ENCODE measurements at places on chromosomes 12 and 14.

DNA sequence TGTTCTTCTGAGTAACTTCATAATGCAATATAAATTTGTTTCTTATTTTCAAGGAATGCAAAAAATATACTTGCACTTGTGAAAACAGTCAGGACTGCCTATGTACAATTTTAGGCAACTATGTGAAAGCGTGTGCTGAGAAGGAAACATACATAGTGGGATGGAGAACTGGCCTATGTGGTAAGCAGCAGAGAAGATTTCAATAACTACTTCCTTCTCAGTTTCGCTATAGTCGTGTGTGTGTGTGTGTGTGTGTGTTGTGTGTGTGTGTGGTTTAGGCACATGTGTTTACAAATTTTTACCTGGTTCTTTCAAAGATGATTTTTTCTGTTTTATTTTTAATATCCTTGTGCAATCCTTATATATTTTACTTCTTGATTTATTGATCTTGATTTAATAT is 211.8 kb downstream of the LRRK2 start:
- DNase-seq = no peak

- peak; percentile 44 for DNase-seq
These were observed 89.8 kb downstream of the FAR2 start for GRCh38 chr12:29238822-29239291.

DNA sequence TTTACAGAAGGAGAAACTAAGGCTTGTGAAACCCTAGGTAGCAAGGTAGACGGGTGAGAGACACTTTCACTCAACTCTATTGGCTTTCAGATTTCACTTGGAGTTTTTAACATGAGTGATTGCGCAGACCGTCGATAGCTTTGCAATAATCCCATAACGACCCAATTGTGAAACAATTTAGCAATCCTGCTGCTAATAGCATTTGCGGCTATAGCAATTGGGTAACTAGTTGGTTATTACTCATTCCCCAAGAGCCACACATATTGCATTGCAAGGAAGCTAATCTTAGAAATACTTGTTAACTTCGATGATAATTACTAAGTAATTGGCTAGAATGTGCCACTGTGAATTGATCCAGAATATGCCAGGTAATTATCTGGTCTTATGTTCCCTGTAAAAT is 159.9 kb upstream of the NOS1 start:
- peak; percentile 83 for DNase-seq

DNA sequence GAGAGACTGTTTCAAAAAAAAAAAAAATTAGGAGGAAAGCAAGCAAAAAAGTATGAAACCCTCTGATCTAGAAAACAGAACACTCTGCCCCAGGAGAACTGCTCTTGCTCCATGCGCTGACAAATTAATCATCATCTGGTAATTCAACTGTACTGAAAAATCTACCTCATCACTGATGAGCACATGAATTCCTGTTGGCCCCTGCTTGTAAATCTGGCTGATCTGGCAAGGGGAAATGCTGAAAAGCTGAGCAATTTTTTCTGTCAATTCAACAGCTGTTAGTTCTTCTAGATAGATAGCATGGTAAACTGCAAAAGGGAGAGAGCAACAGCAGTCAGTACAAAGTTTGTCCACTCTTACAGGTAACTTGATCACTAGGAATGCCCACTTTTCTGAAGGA is 15.2 kb upstream of the CSRNP2 start:
- DNase-seq = no peak

DNA sequence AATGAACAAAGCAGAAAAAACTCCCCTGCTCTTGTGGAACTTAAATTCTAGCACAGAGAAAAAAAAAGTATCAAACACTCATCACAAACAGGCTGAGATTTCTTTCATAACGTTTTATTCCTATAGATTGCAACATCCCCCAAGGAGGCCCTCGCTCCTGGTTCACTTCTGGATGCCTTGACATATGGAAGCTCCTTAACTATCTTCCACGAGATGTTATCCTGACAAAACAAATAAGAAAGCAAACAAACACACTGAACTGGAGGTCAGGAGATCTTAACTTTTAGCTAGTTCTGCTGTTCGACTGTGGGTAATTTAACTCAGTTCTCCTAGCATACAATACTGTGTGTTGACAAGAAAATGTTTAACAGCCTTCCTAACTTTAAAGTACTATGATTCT is 104.8 kb downstream of the ETV6 start:
- DNase-seq = no peak

- no peak for DNase-seq
These were observed 20.0 kb upstream of the KITLG start for GRCh38 chr12:88600272-88600671.

GRCh38 chr12:11875414-11875935 is 195.3 kb upstream of the BCL2L14 start:
- no peak for DNase-seq

DNA sequence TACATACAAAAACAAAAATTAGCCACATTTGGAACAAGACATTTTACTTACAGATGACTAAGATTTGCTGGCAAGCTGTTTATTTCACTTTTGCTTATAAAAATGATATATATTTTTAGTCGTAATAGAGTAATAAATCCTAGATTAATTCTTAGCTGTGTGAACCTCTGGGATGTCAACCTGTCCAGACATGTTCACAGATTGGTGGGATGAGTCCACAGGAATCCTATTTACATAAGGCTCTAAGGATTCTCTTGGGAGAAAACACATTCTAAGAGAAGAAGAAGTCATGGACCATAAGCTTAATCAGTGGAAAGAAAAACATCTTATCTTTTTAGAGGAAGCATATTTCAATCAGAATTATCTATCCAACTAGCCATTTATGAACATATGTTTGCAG is 797.4 kb downstream of the C12orf50 start:
- DNase-seq = no peak

- DNase-seq = no peak
These were observed 78.8 kb upstream of the PDE3A start for GRCh38 chr12:20289520-20289919.

DNA sequence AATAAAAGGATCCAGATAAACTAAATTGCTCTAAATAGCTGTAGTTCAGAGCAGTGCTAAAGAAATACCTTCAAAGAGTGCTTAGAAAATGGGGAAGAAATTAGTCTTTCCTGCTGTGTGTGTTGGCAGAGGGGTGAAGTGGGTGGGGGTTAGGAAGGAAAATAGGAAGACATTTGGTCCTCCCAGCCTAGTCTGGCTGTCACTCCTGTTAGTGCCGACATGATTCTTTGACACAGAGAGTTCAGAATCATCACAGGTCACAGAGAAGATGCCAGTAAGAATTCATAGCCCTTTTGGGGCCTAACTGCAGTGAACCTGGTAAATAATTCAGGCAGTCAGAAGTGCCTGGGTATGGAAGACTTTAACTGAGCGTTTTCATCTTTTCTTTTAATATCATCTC is 74.8 kb downstream of the FLRT2 start:
- DNase-seq = peak; percentile 29

DNA sequence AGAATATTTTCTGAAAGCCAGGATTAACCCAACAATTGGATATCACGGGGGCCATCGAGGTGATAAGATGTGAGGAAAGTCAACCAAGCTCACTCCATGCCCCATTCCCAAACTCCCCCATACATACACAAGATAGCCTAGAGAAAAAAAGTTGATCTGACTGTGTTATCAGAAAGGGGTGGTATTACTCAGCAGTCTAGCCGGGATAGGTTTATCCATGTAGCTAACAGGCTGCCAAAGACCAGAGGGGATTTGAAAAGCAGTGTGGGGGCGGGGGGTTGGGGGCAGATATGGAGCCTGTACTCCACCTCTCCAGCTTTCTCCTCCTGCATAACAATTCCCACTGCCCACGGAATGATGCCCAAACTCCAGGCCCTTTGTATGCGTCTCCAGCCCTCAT is 13.2 kb upstream of the MAP1LC3B2 start:
- DNase-seq = no peak

- DNase-seq = no peak
These were observed 53.0 kb upstream of the PRMT8 start for GRCh38 chr12:3437986-3438385.

GRCh38 chr12:89395712-89396111 is 43.4 kb upstream of the DUSP6 start:
- DNase-seq = no peak

DNA sequence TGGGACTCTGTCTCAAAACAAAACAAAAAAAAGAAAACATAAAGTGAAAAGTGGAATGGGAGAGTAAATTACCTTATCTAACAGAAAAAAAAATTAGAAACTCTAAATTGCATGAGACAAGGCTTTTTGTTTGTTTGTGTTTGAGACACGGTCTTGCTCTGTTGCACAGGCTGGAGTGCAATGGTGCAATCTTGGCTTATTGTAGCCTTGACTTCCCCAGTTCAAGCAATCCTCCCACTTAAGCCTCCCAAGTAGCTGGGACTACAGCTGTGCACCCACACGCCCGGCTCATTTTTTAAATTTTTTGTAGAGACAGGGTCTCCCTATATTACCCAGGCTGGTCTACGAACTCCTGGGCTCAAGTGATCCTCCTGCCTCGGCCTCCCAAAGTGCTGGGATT is 17.9 kb upstream of the FBXO34 start:
- peak; percentile 21 for DNase-seq

DNA sequence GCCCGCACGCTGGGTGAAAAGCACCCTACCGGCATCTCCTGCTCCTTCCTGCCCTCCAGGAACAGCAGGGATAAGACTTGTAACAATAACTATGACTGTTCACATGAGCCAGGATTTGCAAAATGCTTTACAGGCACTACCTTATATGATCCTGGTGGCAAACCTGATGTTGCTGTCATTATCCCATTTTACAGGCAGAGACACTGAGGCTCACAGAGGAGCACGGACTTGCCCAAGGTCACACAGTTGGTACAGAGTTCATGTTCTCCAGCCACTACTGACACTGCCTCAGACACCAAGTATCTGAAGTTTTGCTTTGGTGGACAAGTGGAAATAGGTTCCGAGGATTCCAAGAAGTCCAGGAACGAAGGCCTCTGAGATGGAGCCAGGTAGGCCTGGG is 22.6 kb downstream of the GLTP start:
- no peak for DNase-seq

GRCh38 chr12:55818140-55818728 is 393 bp downstream of the ORMDL2 start:
- DNase-seq = no peak

GRCh38 chr14:50813544-50813863 is 17.5 kb downstream of the NIN start:
- DNase-seq = peak; percentile 86

GRCh38 chr12:112252184-112252583 is 126.8 kb downstream of the TRAFD1 start:
- no peak for DNase-seq

DNA sequence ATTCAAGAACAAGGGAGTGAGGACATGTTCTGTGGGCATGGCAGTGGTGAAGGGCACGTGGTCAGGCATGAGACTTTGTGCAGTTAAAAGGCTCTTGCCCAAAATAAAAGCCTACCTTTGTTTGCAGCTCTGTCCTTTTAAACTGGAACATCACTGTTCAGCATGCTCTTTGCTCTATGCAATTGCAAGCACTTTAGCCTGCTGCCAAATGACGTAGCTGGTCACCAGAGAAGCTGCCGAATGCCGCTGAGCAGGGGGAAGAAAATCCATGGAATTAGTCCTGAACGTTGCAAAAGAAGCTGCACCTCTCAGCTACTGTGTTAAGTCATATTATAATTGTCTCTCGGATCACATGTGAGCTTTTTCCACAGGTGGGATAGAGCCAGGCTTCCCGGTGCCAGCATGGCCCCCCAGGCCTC is 176.3 kb upstream of the DIO2 start:
- DNase-seq = no peak

DNA sequence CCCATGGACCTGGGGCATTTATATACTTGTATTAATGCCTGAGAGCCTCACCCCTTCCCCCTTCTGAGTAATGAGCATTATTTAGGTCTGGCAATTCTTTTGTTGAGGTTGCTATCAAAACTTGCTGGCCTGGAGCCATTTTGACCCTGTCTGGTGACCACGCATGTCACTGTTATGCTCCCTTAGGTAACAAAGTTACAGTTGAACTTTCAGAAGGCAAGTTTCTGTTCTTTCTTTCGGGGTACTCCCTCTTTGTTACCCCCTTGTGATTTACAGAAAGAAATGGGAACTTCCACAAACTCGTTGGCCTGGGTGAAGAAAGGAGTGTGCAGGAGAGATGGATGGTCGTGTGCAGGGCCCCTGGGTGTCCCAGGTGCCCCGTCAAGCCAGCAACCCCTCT is 305.4 kb downstream of the DPF3 start:
- no peak for DNase-seq

DNA sequence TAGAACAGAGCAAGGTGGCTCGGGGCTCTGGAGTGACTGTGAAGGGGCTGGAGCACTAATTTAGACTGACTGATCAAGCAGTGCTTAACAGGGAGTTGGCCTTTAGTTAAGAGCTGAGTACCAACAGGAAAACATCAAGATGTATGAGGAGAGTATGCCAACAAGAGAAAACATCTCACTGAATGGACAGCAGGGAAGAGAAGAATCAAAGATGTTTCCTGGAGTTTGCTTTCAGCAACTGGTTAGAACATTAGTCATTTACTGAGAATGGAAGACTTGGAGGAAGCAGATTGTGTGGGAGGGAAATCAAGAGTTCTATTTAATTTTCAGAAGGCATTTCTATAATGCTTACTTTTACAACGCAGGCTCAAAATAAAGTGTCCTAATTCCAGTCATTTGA is 259.3 kb downstream of the ADAMTS20 start:
- no peak for DNase-seq

DNA sequence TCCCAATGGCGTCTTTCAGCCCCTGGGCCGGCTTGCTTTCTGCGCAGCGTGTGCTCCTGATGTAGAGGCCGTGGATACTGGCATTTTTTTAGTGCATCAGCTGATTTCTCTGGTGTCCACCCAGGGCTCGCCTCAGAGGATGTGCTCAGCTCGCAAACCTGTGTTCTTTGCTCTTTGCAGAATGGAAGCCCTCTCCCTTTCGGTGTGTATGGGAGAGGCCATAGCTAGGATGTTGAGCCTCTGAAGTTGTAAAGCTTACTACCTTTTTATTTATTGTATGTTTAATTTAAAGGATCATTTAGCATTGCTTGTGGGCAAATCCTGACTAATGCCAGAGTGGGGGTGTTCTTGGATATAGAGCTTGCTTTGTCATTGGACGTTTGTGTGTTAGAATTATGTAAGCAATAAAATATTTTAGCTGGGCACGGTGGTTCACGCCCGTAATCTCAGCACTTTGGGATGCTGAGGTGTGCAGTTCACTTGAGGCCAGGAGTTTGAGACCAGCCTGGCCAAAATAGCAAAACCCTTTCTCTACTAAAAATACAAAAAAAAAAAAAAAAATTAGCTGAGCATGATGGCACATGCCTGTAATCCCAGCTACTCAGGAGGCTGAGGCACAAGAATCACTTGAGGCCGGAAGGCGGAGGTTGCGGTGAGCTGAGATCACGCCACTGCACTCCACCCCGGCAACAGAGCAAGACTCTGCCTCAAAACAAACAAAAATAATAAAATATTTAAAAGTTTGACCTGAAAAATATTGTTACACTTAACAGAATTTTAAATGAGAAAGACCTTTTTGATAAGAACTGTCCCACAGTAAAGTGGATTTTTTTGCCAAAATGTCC is 52.6 kb upstream of the MMP17 start:
- DNase-seq = no peak

Measured in suppressor macrophage treated with lipopolysaccharide for 1 hour (primary cell).